ENCODE measurements at places on chromosomes 11 and 22.

- no peak for DNase-seq
These were observed 35.4 kb upstream of the BRSK2 start for GRCh38 chr11:1354125-1354938.

- DNase-seq = no peak
These were observed 128.8 kb downstream of the APIP start for GRCh38 chr11:34787348-34787747.

DNA sequence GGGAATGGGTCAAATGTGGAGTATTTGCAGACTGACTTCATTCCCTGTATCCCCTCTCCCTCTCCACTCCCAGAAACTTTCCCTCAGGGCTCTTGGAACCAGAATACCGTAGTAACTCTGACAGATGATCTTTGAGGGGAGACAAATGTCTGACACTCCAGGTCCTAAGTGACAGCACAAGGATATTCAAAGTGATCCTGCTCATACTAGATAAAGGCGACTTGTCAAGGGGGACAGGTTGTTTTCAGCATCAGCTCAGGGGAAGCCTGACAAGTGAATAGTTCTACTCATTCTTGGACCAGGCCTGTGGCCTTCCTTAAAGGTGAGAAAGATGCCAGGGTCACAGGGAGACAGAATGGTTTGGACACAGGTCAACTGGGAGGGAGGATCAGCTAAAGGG lies 92.8 kb downstream of the NXPE2 start:
- no peak for DNase-seq

DNA sequence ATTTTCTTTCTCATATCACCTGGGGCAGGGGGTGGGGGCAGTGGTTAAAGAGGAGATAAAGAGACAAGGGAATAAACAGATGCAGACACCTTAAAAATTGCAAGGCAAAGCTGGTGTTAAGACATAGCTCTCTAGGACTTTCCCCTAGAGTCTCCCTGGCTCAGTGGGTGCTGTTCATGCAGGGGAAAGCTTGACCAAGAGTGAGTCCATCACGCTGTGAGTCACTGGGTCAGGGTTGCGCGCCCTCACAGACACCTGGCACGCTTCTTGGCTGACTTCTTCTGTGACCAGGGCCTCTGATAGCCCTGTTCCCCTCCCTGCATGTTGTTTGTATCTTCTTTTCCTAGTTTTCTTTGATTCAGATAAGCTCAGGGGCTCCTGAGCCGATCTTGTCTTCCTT lies 31.9 kb downstream of the COMMD9 start:
- DNase-seq = no peak

DNA sequence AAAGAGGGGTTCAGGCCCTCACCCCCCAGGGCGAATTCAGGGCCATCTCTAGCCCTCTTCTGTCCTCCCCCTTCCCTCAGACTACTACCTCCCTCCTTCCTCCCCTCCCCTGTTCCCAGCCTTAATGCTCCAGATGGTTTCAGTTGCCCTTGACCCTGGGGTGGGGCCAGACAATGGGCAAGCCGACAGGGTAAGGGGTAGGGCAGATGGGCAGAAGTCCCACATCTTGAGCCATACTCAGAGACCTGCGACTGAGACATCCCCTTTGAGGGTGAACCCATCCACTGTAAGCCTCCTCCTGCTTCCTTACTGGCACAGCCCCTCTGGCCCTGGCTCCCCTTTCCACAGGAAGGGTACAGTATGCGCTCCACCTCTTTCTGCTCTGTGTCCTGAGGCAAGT lies 1.9 kb downstream of the RHBDD3 start:
- DNase-seq = no peak

All from SJCRH30 (cell line).